ENCODE measurements at places on chromosomes 4 and X. TPM values are rescaled to one million over a fixed set of nuclear protein-coding genes. Genes with fewer than 3 reads are reported as not detected.

- DNase-seq: peak; percentile 25
Measured at GRCh38 chrX:110315551-110315950, 2.3 kb downstream of the AMMECR1 start.

Gene CTSO
- total RNA-seq: 25.0 TPM

DNA sequence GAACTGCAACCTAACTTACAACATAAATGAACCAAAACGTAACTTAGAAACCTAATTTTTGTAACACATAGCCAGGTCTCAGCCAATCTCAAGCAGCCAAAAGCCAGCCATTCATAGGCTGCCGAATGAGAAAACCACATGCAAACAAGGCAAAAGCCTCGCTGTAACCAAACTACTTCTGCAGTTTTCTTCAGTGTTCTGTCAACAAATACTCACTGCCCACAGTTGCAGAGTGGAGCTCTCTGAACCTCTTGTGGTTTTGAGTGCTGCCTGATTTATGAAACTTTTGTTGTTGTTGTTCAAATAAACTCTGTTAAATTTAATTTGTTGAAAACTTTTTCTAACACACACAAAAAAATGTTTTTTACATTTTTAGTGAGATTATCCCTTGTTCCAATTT is 251.2 kb downstream of the PAPSS1 start:
- no peak for DNase-seq

Gene NKRF
- 5.1 TPM for total RNA-seq
